DMS153 (cell line): ENCODE measurements at places on chromosomes 4 and X.
A peak's percentile ranks its signal among the peaks of the same experiment; 100 is the strongest.

DNA sequence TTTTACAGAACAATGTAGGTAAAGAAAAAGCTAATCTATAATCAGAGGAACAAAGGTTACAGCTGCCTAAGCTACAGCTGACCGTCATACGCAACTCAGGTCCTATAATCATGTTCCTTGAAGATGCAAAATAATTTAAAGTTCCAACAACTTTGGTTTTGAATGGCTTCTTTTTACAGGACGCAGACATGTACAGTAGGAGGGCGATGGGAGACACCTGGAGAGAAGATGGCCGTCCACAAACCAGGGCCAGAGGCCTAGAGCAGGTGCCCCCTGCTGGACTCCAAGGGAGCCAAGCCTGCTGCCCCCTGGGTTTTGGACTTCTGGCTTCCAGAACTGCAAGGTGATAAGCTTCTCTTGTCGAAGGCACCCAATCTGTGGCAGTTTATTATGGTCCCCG, 10.6 kb downstream of the HGFAC start:
- no peak for DNase-seq

- DNase-seq = peak; percentile 32
These were observed 107.0 kb downstream of the ABLIM2 start for GRCh38 chr4:8051644-8052043.

DNA sequence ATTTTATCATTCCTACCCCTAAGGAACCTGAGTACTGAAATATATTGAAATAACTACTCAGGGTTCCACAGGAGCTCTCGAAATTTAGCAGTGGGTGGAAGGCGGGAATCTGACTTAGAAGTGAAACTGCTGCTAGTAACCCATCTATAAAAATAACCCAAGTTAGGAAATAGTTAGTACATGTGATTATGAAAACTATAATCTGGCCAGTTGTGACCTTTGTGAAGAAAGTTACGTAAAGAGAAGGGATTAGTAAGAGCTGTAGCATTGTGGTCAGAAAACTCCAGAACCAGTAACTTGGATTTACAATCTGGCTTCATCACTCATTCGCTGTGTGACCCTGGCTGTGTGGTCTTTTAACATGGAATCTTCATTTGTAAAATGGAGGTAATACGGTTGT, 175.5 kb downstream of the RAPGEF2 start:
- DNase-seq = no peak

- no peak for DNase-seq
These were observed 1260.2 kb upstream of the PCDH7 start for GRCh38 chr4:29459926-29460325.

DNA sequence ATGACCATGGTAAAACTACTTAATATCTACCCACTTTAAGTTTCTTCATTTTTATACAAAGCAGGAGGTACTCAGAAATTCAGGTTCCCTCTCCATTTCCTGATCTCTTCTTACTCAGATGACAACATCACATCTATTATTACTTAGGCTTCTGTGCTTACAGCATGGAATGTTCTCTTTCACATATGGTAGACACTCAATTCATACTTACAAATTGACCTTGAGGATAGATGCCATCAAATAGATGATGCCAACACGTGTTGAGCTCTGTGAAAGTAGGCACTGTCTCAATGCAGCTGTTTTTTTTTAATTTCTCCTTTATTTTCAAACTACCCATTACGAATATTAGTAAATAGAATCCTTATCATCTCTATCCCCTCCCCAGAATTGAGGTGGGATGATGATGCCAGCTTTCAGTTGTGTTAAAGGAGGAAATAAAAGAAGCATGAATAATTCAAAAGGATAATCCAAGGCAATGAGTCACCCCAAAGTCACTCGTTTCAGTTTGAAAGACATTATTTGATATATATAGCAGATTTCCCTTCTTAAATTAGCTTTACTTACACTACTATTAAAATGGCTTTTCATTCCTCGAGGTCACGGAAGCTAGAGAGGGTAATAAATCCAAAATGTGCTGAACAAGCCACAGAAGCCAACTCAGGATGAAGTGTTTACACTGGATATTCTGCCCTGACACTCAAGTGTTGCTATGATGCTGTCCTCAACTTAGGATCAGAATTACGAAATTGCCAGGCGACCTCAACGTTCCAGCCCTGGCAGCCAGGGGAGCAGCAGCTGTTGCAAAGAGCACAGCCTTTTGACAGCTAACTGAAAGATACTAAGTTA, 124.2 kb upstream of the EOLA2 start:
- peak; percentile 85 for DNase-seq

GRCh38 chr4:174218127-174218790, 65.2 kb downstream of the FBXO8 start:
- no peak for DNase-seq

- DNase-seq = no peak
These were observed 9.5 kb downstream of the ETFDH start for GRCh38 chr4:158681629-158682028.

- no peak for DNase-seq
These were observed 105.8 kb downstream of the NFKB1 start for GRCh38 chr4:102606846-102607450.

DNA sequence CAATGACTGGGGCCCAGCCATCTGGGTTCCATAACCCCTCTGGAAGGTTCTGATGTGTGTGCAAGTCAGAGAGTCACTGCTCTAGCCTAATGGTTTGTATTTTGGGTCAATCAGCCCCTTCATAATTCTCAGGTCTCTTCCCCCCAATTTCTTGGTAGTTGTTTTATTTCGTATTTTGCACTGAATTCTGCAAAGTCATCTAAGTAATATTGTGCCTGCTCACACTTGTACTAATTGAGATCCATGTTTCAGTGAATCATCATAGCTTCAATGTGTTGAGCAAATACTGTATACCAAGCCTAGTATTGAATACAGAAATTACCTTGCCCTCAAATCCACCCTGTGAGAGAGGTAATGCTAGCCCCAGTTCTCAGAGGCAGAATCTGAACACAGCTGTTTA, 28.0 kb upstream of the TBL1X start:
- DNase-seq = no peak

DNA sequence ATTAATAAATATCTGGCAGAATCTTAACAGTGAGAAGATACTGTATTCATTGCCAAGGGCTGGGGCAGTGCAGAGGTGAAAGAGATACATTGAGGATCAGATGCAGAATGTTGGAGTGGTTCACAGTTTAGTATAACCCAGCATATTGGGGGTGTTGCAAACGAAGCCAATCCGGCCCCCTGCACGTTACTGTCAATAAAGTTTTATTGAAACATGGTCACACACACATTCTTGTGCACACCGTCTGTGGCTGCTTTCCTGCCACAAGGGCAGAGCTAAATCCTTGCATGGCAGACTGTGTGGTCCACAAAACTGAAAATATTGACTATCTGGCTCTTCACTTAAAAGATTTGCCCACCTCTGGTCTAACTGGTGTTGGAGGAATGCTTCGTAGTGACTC, 119.7 kb downstream of the SHOX start:
- DNase-seq = no peak

DNA sequence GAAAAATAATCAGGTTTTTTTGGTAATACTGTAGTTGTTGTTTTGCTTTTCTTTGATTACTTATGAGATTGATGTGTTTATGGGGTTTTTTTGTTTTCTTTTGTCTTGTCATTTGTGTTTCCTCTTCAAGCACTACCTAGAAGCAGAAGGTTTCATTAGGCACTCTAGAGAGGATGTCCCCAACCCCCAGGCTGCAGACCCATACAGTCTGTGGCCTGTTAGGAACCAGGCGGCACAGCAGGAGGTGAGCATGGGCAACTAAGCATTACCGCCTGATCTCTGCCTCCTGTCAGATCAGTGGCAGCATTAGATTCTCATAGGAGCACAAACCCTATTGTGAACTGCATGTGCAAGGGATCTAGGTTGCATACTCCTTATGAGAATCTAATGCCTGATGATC, 22.9 kb upstream of the NOCT start:
- no peak for DNase-seq

DNA sequence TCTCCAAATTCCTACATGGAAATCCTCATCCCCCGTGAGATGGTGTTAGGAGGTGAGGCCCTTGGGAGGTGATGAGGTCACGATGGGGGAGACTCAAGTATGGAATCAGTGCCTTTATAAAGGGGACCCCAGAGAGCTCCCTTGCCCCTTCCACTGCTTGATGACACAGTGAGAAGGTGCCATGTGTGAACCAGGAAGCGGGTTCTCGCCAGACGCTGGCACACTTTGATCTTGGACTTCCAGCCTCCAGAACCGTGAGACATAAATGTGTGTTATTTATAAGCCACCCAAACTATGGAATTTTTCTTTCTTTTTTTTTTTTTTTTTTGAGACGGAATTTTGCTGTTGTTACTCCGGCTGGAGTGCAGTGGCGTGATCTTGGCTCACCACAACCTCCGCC, 237.6 kb downstream of the DHRSX start:
- DNase-seq = no peak

DNA sequence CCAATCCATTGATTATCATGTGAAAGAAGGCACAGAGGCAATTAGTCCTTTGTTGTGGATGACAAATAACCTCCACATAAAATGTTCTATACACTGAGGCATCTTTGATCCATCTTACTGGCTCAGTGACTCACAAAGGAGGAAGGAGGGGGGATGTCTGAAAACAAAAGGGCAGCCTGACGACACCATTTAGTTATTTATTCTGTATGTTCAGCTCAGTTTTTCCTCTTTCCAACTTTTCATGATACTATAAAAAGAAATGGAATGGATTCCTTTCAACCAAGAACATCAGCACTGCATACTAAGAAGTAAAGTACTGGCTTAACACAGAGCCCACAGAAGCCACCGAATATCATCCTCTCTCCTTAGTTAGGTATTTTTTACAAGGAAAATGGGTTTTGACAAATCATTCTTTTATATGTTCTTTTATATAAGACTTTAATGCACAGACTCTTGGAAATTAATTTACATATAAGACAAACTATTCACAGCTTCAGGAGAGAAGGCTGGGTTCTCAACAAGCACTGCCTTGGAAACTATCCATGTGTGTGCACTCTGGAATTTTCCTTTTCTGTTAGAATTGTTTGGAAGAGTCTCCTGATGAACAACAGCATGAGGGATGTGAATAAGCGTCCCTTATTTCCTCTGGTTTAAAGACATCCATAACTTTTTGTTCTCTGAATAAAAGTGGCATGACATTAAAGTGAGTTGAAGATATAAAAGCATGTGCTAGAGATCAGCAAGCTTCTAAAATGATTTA, 135.6 kb downstream of the TSPAN5 start:
- DNase-seq = no peak

GRCh38 chrX:80335062-80335830, 85.0 kb upstream of the TENT5D start:
- DNase-seq = no peak

- DNase-seq = no peak
These were observed 88.5 kb upstream of the LCORL start for GRCh38 chr4:18110099-18110498.

- DNase-seq = no peak
These were observed 295.0 kb upstream of the NR3C2 start for GRCh38 chr4:148737061-148737770.

- no peak for DNase-seq
These were observed 89.2 kb upstream of the PRDX4 start for GRCh38 chrX:23578079-23578478.

DNA sequence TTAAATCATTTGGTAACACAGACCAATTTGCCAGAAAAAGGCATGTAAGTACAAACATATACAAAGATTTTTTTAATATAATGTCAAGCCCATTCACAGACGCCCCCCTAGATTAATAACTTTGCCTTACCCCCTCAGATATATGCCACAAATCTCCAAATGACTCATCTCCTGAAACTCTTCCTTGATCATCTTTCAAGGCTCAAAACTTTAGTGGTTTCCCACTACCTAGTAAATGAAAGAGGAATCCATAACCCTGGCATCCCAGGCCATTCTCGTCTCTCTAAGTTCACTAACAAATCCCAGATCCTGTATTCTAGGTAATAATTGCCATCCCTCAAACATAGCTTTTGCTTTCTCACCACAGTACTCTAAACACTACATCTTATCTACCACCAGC, 61.9 kb downstream of the PRSS12 start:
- no peak for DNase-seq

DNA sequence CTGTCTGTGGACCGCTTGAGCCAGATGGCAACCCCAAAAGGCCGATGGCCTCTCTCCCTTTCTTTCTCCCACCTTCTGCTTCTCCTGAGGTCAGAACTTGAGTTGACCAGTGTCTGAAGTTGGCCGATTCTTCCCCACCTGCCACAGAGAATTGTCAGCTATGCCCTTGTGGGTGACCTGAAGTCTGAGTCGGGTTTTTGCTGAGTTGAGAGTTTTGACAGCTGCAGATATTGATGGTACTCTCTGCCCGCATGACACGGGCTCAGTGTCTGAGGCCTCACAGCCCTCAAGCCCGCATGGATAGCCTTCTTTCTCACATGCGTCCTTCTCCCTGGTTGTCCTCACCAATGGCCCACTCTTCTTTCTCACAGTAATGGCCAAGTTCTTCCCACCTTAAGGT, 111.0 kb downstream of the EFNB1 start:
- DNase-seq = no peak

DNA sequence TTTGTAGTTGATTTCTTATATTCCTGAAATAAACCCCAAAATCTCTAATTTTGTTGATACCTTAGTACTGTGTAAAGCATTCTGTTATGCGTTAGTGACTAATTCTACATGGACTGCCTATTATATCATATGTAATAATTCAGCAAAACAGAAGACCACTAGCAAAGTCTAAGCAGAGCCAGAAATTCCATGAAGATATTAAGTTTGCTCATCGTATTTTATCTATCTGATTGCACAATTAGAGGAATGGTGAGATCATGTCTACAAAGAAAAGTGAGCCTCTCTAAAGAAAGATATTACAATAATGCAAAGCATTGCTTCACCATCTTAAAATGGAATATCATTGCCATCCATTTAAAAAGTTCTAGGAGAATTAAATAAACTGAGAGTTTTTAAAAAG, 374.6 kb upstream of the SLC7A11 start:
- DNase-seq = no peak

- DNase-seq = no peak
These were observed 768 bp upstream of the CDKL5 start for GRCh38 chrX:18424482-18425198.

DNA sequence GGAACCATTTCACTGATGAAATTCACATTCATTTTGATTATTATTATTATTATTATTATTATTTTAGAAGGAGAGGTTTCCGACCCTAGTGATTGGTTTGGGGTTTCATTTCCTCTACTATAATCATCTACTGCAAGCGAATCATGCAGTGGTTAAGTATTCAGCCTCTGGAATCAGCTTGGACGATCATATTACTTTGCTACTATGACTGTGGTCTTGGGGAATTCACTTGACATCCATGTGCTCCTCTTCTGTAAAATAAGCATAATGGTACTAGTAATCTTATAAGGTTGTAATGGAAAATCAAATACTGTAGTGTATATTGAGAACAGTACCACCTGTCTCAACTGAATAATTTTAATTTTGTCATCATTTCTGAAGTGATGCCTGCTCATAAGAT, 132.1 kb upstream of the SLC4A4 start:
- peak; percentile 19 for DNase-seq

- no peak for DNase-seq
These were observed 65.3 kb downstream of the WDFY3 start for GRCh38 chr4:84901173-84901572.
